ENCODE measurements at places on chromosomes 16 and 17.

DNA sequence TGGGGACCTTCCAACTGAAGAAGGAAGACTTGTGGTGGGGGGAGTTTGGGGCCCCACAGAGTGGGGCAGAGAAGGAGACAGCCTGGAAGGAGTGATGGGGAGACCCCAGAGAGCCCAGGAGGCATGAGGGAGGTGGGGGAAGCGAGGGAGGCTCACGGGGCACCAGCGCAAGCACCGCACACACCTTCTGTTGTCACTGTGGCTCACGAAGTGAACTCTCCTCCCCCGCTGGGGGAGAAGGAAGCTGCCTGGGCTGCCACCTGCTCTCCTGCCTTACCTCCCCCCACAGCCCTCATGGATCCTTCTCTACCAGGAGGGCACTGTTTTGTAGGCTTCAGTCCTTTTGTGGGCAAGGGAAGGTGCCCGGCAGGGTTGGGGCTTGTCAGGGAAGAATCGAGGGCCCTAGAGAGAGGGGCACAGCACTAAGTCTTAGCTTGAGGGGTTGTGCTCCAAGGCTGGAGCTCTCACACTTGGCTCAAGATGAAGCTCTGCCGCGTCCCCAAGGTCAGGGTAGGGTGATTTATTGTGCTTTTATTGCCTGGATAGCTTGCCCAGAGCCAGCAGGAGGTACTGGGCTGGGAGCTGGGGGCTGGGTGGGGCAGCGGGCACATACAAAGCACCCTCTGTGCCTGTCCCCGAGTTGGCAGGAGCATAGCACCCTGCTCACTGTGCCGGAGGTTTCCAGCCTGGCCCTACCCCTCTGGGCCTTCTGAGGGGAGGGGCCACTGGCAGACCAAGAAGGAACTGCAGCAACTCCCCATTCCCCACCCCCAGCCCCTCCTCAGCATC lies 4.6 kb upstream of the STARD3 start:
- no peak for DNase-seq

DNA sequence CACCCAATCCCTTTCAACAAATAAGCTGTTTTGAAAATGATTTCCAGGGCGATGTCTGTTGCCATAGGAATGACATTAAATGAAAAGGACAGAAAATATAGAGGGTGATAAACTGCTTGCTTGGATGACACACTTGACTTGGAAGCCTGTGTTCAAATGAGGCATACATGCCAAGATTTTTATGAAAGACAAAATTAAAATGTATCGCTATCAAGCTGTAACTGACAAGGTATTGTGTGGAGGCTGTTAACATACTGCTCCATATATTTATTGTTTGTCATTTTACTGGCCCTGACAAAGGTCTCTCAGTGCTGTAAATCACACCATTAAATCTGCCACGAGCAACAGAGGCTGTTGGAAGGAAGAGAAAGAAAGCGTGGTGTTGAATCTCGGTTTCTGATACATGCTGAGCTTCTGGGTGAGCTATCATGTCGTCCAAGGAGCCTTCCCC lies 456.2 kb upstream of the SALL1 start:
- no peak for DNase-seq

- DNase-seq: no peak
These were observed 89.9 kb downstream of the IRF8 start for GRCh38 chr16:85988723-85989313.

GRCh38 chr17:16013943-16014407 lies 14.4 kb downstream of the TTC19 start:
- peak; percentile 87 for DNase-seq

DNA sequence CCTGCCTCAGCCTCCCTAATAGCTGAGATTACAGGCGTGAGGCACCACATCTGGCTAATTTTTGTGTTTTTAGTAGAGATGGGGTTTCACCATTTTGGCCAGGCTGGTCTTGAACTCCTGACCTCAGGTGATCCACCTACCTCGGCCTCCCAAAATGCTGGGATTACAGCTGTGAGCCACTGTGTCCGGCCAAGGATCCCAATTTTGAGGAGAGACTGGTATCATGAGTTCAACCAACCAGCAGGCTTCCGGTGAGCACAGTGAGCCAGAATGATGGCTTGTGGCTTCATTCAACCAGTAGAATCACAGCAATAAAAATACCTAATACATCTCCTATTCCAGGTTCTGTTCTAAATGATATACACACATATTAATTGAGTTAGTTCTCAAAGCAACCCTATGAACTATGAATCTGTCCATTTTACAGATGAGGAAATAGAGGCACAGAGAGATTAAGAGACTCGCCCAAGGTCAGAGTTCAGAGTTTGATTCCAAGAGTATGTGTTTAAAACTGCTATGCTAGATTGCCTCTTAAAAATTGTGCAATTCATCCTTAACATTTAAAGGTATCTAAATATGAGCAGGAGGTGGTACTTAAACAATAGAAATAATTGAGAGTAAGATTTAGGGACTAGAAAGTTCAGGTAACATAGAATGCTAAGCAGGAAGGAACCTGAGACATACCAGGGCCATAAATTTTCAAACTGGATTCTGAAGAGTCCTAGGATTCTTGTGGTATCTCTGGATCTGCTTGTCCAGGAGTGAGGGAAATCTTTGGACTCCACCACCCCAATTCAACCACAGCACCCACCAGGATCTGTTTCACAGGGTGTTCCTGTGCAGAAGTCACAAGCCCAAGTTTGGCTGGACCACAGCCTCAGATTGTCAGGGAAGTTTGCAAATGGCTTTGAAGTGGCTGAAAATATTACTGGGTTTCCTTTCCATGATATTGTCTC lies 25.1 kb downstream of the CCDC42 start:
- no peak for DNase-seq

- DNase-seq: no peak
These were observed 49.9 kb upstream of the ZNF750 start for GRCh38 chr17:82889496-82890338.
